ENCODE measurements at places on chromosomes 4 and X.

DNA sequence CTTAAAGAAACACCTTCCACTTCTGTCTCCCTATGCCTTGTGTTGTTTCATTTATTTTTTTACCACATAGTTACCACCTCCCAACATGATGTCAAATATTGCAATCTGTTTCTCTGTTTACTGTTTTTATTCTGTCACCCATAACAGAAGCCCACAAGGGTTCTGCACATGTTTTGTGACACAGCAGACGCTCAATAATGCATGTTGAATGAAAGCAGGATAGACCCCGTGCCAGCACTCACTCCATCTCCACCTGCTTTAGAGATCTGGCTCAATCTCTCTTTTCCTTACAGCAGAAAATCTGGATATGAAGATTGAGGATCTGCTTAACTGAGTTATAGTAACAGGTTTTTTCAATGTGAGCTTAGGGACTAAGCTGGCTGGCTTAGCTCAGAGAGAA, 116.8 kb upstream of the NUDT10 start:
- no peak for DNase-seq

DNA sequence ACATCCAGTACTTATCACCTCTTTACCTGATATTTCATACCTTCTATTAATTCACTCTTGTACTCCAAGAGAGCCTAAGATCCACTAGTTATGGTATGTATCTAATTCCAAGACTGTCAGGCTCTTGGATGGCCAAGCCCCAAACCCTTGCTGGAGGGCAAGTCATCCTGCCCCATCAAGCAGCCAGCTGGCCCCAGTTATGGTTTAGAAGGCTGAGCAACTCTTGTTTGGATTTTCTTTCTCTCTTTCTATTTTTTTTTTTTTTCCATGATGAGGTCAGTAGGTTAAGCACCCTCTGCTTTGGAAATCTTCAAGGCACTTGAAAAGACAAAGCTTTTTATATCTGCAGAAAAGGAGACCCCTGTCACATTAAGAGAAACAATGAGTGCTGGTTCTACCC, 10.9 kb upstream of the FGF16 start:
- DNase-seq = no peak

- no peak for DNase-seq
Observed at GRCh38 chrX:85963736-85964135, 83.6 kb downstream of the CHM start.

GRCh38 chrX:6299724-6300123, 71.1 kb upstream of the NLGN4X start:
- no peak for DNase-seq

- no peak for DNase-seq
Observed at GRCh38 chr4:24794051-24794450, 1.3 kb upstream of the SOD3 start.

- no peak for DNase-seq
Observed at GRCh38 chrX:152958047-152958446, 35.9 kb downstream of the PNMA5 start.

DNA sequence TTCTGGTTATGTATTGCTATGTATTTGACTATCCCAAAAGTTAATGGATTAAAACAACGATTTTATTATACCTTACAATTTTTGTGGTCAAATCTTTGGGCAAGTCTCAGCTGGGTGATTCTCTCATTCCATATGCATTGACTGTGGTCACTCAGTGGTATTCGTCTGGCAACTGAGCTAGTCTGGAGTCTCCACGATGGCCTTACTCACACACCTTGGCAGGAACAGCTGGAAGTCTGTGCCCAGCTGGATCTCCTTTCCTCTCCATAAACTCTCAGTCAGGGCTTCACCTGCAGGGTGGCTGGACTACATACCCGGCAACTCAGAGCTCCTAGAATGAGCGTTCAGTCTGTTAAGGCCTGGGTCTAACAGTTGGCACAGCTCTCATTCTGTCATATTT, 141.1 kb upstream of the WDFY3 start:
- DNase-seq = no peak

- peak; percentile 28 for DNase-seq
Observed at GRCh38 chr4:54063737-54064316, 578 bp downstream of the CHIC2 start.

DNA sequence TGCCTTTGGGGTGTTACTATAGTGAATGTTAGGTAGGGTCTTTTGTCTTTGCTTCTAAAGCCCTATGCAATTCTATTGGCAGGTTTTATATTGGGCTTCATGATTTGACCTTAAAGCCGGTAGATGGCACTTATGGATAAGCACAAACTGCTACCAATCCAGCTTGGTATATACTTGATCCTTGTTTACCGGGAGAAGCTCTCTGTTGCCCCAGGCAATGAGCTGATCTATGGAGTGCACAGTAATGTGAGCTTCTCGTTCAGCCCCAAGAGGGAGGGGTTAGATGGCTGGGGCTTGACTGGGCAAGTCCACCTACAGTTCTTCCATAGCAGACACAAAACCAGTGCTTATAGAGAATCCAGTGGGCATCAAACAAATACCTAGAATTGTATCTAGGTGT, 287.2 kb upstream of the CT83 start:
- no peak for DNase-seq

DNA sequence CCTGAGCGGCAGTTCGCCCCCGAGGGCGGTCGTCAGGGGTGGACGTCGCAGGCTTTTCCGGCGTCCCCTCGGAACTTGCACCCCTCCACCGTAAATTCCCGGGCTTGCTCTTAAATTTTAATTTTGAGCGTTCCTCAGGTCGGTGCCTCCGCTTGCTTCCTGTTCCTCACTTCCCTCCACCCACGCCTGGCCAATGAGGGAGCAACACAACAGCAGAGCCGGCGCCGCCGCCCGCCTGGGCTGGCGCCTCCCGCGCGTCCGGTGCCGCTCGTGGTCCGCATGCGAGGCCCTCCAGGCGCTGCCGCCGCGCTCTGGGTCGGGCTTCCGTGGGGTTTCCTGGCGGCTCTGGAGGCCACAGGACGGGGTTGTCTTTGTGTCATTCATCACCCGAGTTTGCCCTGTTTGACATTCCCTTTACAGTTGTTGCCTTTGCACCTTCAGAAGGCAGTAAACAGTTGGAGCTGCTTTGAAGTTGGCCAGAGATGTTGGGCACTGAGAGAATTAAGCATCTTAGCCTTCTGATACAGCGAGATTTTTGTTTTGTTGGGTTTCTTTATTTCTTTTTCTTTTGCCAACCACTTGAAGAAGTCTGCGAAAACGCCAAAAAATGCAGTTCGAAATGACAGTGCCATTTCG, 692 bp downstream of the SPCS3 start:
- DNase-seq = peak; percentile 90

- DNase-seq = no peak
Observed at GRCh38 chr4:83362492-83363329, 28.1 kb upstream of the HPSE start.

DNA sequence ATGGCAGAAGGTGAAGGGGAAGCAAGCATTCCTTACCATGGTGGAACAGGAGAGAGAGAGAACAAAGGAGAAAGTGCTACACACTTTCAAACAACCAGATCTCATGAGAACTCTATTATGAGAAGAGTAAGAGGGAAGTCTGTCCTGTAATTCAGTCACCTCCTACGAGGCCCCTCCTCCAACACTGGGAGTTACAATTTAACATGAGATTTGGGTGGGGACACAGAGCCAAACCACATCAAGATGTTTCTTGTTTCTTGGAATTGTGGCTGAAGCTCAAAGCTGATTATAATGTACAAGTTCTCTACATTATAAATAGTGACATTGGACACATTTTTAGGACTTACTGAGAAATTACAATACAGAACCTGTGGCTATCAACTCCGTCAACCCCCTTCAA, 29.5 kb upstream of the TAPT1 start:
- DNase-seq = no peak

GRCh38 chr4:134727696-134728095, 526.1 kb upstream of the PABPC4L start:
- DNase-seq = no peak

GRCh38 chr4:77127215-77127614, 29.8 kb upstream of the CCNG2 start:
- no peak for DNase-seq

GRCh38 chr4:187413564-187414358, 581.8 kb upstream of the ZFP42 start:
- DNase-seq = no peak

DNA sequence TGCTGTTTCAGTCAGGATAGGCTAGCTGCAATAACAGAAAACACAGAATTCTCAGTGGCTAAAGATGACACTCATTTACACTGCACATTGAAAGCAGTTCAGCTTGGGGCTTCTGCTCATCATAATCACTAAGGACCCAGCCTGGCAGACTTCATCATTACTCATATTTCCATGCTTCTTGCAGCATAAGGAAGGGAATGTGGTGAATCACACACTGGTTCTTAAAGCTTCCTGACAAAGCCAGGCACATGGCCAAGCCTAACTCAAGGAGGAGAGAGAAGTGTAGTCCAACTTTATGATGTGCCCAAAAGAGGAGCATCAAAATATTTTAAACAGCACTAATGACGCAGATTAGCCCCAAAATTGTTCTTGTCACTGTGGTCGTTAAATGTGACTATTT, 186.5 kb downstream of the BANK1 start:
- no peak for DNase-seq

DNA sequence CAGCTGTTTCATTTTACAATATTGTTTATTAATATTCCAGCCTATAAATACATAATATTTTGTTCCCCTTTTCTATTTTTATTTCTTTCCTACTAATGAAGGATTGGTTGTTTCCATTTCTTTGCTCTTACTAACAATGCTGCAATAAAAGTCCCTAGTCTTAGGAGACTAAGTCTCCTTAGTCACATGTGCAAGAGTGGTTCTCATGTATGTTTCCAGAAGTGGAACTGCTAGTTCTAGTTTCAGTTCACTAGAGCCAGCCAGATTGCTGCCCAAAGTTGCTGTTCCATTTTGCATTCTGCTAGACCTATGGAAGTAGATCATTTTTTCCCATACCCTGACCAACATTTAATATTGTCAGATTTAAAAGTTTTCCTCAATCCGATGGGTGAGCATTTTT, 44.3 kb downstream of the CNGA1 start:
- no peak for DNase-seq

DNA sequence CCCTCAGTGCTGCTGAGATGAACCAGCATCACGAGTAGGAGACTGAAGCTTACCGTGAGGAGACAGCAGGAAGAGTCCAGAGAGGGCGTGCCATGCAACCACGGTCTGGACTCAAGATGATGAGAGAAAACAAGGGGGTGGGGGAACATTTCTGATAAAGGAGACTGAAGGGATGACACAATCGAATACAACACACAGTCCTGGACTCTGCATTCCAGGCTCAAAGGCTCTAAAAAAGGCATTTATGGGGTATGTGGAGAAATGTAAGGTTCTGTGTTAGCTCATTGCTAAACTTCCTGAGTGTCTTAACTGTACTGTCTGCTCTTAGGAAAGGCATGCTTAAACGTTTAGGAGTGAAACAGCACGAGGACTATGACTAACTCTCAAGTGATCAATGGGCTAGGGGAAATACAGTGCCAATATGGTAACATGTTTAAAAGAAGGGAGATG, 20.6 kb upstream of the IRAK1 start:
- DNase-seq = no peak

- no peak for DNase-seq
Observed at GRCh38 chr4:170853422-170854021, 763.8 kb upstream of the AADAT start.

DNA sequence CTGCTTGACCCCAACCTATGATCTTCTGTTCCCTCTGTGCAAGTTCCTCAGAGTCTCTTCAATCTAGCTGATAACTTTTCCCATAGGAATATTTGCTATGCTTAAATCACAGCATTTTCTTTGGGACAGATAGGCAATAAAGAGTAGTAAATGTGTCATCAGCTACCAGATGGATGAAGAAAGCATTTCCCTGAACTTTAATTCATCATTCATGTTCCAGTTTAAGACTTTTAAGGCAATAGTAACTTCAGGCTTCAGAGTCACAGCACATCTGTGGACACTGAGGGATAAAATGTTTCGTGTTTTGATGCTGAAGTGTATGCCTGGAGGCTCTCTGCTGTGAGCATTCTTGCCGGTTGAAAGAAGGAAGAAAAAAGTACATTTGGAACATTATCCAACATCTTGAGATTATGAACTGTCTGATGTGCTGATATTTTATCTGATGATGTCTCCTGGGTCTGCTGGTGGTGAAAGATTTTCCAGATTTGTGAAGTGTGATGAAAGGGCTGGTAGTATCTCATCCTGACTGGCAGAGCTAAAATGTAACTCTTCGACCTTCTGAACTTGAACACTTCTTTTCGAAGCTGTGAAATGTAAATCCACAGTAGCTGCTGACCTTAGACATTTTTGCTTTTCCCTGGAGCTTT, 133.7 kb downstream of the DCLK2 start:
- DNase-seq = no peak

Data from CD4-positive, alpha-beta T cell treated with Interleukin-4 for 4 hours (primary cell).